Fibroblast of upper back skin (primary cell): ENCODE measurements at places on chromosomes 5 and 9.

GRCh38 chr5:111551569-111552275 is 39.4 kb upstream of the STARD4 start:
- DNase-seq: no peak

- DNase-seq: no peak
Measured at GRCh38 chr9:99779277-99779676, 42.4 kb upstream of the NR4A3 start.

DNA sequence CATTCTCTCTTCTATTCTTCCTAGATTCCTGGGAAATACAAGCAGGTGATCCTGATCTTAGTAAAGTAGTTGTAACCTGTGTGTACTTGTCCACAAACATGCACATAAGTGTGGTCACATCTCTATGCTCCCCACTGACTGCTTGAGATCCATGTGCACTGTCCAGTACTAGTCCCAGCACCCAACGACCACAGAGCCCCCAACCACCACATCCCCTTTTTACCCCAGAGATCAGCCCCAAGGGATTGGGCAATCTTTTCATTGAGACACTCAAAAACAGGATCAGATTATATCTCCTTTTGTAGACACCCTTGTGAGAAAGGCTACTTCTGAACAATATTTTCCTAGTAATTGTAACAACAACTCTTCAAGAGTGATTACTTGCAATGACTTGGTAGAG is 240.6 kb downstream of the ACTL7B start:
- DNase-seq: no peak

DNA sequence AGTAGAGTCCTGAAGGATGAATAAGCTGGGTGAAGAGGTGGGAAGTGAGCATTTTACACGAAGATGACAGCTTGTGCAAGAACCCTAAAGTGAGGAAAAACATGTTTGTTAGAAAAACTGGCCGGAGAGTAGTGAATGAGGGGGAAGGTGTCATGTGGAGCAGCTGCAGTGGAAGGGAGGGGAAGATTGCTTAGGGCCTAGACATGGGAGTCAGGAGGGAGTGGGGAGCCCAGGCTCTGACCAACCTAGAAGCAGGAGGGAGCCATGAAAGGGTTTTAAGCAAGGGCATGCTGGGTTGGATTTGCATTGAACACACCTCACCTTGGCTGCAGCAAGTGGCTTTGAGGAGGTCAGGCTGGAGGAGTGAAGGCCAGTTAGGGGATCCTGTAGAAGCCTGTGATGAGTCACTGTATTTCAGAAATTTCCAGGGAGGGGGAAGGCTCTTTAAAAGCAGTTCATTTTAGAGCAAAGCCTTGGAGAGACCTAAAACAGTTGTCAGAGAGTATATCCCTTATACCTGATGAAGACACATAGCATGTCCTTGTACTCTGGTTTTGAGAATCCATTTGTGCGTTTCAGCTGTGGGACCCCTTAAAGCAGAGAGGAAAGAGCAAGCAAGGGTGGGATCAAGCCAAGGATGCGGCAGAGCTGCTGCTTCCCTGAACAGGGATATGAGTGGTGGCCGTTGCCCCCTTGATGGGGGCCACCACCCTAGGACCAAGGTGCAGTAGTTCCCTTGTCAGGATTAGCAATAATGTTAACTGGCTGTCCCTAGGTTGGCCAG is 45.4 kb downstream of the ANGPTL2 start:
- DNase-seq: no peak

- DNase-seq: no peak
Measured at GRCh38 chr9:21002040-21002439, 29.4 kb downstream of the HACD4 start.

DNA sequence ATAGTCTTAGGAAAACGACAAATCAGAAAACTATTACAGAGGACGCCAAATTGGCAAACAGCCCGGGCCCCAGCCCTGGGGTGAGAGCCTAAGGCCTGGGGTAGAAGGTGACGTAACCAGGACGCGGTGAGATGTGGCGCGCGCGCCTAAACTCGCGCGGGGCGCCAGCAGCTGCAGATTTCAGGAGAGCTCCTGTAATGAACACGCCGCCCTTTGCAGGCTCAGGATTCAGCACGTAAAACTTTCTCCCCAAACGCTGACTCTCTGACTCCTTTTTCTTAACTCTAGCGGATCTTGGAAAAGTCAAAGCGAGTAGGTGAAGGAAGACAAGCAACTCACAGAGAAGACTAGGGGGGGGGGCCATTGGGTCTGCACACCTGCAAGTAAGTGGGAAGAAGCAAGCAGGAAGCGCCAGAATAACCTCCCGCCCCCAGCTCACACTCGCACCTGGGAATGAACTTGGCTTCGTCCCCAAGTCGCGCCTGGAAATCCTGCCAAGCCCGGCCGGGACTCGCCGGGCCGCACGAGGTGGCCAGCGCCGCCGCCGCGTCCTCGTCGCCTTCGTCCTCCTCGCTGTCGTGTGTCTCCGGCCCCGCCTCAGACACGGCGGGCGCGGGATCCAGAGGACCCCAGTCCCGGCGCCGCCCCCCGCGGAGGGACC is 822 bp downstream of the RASEF start:
- DNase-seq: peak; percentile 43

DNA sequence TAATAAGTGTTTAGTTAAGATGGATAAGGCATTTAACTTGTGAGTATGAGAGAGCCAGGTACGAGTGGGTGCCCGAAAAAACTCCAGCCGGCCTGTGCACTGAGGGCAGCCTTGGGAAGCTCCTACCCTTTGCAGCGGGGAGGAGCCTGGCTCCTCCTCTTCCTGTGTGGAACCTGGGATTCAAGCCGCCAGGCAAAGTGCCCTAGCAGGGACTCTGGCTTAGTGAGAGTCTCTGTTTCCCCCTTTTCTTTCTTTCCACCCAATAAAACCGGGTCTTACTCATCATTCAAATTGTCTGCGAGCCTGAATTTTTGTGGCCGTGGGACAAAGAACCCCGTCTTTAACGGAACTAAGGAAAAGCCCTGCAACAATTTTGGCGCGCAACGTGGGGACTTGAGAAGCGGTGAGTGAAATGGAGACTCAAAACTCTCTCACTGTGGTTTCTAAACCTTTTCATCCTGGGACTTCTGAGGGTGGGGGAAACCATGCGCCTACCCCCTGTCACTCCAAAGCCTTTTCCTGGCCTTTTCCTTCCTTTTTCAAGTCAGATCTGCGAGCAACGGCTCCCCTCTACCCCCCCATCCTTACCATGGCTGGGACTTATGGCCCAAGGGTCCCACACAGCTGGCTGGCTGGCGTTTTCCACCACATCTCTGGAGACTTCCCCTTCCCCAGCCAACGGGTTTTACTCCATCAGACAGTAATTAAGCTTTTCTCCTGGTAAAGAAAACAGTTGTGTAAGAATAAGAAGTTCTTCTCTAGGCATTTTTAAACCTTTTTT is 535.7 kb upstream of the ACO1 start:
- no peak for DNase-seq

- no peak for DNase-seq
Measured at GRCh38 chr5:67978171-67978570, 237.4 kb upstream of the PIK3R1 start.
